ENCODE measurements at places on chromosomes 16 and 17.
A peak's percentile ranks its signal among the peaks of the same experiment; 100 is the strongest.

- peak; percentile 42 for DNase-seq
These were observed 154.8 kb upstream of the HSBP1 start for GRCh38 chr16:83652943-83653342.

DNA sequence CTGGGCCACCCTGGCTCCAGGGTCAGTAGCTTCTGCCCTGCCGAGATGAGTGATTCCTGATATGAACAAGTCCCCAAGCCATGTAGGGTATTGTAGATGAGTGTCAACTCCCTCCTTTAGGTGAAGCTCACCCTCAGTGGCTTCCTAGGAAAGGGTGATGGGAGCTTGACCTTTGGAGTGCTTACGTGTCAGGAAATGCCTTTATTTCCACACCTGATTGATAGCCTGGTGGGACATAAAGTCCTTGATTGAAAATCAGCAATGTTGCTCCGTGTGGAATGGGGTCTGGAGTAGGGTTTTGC is 58.4 kb downstream of the USP43 start:
- DNase-seq = no peak

DNA sequence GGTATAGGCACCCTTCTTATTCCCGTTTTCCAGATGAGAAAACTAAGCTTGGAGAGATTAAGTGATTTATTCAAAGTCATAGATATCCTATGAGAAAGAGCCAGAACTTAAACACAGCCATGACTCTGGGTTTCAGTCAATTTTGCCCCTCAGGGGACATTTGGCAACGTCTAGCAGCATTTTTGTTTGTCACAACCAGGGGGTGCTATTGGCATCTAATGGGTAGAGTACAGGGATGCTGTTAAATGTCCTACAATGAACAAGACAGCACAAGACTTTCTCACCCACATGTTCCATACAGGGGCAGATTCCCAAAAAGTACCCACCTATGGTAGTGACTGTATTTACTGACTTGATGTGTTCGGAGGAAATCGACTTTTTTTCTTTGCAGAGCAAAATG is 4.8 kb upstream of the SHISA9 start:
- peak; percentile 69 for DNase-seq

DNA sequence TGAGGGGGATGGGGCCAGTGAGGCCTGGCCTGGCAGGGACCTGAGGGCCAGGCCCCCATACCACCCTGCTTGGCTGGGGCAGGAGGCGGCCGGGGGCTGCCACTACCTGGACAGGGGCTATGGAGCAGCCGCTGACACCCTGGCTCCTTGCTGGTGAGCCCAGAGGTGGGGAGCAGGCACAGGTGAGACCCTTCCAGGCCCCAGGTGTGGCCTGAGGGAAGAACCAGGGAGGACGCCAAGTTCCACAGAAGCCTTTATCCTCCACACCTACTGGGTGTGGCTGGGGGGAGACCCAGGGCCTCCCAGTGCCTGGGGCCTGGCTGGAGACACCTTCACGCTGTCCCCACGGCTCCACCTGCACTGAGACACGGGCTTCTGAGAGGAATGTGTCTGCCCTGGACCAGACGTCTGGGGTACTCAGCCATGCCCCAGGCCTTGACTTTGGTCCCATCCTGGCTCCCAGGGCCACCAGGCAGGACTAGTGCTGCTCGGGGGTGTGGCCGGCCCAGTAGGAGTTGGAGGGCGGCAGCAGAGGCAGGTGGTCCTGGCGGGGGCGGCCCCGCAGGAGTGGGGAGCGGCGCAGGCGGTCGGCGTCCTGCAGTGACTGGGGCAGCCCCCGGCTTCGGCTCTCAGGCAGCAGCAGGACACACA is 4.7 kb downstream of the SLC22A31 start:
- DNase-seq = no peak

- no peak for DNase-seq
These were observed 292.8 kb downstream of the SEC14L1 start for GRCh38 chr17:77433385-77434135.

GRCh38 chr17:61584866-61585265 is 6.2 kb downstream of the NACA2 start:
- no peak for DNase-seq

- no peak for DNase-seq
These were observed 27.0 kb upstream of the GNG13 start for GRCh38 chr16:827513-827912.
